ENCODE measurements at places on chromosomes 4 and X.

DNA sequence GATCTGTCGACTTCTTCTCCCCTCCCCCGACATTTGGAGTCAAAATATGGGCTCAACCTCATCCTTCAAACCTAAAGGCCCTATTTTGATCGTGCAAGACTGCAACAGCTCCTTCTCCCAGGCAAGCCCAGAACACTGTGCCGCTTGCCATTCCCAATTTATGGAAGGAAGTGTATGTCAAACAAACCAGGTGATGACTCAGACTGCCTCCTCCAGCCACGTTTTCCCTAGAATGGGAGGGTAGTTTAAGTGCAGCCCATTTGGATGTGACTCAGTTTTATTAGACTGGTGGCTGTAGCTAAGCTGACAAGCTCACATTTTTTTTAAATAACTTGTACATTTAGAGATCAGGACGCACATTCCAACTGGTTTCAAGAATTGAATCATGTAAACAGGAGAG is 570.4 kb upstream of the DIPK2B start:
- DNase-seq: no peak

- DNase-seq: no peak
Observed at GRCh38 chrX:34401411-34401810, 255.7 kb downstream of the TMEM47 start.

- no peak for DNase-seq
Observed at GRCh38 chr4:187485676-187486075, 509.9 kb upstream of the ZFP42 start.

GRCh38 chr4:39126256-39127095 is 55.9 kb upstream of the WDR19 start:
- no peak for DNase-seq

DNA sequence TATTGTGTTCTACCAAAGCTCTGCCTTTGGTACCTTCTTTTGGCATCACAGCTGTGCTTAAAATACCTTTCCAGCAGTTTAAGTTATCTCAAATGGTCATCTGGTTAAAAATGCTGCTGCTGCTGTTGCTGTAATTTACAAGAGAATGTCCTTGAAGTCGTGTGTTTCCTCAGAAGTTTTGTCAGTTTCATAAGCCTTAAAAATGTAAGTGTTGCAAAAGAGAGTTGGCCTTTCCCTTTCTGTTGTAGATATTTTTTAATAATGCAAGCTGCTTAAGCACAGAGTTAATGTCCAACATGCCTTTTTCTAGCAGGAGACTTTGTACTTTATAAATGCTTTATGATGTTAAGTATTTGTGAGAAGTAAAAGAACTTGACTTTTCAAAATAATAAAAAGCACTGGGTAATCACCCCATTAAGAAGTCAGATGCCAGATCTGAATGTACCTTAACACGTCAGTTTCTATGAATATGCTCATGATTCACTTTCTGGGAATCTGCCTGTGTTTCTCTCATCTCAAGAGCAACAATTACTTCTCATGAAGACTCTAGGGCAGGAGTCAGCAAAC is 35.3 kb upstream of the TENM3 start:
- no peak for DNase-seq

DNA sequence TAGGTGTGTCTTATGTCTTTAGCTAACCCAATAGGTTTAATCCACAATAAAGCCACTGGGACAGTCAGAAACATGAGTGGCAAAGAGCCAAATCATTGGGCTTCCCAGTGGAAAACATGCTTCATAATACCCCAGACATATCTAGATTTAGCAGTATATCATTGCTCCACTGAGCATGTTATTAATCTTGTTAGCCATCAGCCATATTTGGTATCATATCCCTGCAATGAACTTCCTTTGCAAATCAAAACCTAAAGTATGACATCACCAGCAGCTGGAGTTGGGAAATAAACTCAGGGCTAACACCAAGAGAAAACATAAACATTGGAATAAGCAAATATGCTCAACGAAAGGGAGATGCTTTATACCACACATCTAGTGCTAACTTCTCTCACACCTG is 280.8 kb upstream of the NOCT start:
- DNase-seq: no peak

DNA sequence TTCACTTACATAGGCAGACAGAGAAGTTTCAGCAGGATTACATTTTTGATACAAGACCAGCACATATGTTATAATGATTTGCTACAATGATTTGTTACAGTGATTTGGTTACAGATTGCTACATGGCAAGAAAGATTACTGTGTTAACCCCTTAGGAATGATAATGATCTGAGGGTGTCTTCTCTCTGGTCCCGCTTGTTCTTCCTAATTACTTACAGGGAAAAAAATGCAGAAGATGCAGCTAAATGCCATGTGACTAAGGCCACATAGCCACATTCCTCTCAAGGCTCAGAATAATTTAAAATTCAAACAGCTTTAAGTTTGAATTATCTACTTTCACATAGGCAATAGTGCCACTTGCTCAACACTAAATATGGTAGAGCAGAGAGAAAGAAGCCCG is 9.7 kb upstream of the LAP3 start:
- no peak for DNase-seq

GRCh38 chrX:138859421-138859820 is 147.9 kb upstream of the FGF13 start:
- DNase-seq: no peak

DNA sequence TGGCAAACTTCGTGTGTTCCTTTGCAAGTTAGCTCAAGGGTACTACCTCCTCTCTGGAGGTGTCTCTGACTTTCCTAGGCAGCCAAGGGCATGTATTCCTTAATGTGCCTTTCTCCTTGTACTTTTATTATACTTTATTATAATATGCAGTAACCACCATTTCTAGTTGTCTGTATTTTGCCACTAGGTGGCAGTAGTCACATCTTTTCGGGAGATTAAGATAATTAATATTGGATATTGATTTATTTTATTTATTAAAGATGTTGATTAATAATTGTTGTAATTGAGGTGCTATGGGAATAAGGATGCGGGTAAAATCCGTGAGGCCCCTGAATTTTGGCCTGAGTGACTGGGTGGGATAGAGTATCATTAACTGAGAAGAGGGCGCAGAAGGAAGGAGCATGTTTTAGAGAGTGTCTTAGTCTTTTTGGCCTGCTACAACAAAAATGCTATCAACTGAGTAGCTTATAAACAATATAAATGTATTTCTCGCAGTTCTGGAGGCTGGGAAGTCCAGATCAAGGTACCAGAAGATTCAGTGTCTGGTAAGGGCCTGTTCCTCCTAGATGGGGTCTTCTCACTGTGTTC is 153.3 kb downstream of the TMEM164 start:
- DNase-seq: no peak

DNA sequence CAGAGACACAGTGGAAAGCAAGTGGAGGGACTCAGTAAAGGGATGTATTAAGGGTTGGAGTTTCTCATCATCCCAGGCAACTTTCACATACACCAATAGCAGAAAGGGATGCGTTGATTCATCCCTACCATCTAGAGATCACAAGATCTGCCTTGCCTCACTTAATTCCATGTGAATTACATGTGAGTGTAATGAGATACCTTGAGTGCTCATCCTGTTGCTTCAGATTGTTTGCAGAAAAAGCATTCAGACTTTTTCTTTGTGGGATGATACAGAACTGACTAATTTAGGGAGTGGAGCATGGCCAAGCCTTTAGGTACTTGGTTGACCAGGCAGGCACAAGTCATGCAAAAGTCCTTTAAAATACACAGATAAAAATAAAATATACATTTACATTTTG is 124.8 kb upstream of the SLIT2 start:
- DNase-seq: no peak

- peak; percentile 68 for DNase-seq
Observed at GRCh38 chrX:102651242-102652011, at the start of gene GPRASP1. TSS of gene GPRASP1 (plus strand) at chrX:102651483. CDS start at chrX:102653914, 2,431 bp downstream.

- DNase-seq: no peak
Observed at GRCh38 chr4:169258141-169258540, 12.6 kb downstream of the SH3RF1 start.

- no peak for DNase-seq
Observed at GRCh38 chrX:70969635-70970481, 39.0 kb upstream of the SLC7A3 start.

DNA sequence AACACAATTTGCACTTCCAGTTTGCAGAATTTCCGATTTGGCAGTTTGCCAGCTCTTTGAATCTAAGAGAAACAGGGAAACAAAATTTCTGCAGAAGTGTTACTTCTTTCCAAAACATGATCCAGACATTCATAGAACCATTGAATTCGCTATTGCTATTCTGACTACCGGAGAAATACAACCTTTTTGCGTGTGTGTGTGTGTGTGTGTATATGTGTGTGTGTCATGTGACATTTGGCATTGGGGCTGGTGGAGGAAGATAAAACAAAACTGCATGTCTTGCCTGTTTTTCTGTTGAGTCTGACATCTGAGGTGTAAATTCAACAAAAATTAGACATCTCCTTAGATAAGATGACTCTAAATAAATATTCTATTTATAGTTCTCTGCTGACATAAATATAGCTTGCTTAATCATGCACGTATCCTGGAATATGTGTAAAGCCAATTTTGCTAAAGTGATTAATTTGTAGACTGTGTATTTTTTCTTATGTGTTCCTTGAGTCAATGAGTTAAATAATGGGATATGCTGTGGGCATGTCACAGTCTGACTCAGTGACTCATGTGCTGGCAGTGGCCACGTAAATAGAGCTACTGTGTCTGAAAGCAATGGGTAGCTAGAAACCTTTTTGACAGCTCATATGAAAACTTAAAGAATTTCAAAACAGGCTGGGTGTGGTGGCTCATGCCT is 98.9 kb downstream of the HPGD start:
- DNase-seq: no peak

DNA sequence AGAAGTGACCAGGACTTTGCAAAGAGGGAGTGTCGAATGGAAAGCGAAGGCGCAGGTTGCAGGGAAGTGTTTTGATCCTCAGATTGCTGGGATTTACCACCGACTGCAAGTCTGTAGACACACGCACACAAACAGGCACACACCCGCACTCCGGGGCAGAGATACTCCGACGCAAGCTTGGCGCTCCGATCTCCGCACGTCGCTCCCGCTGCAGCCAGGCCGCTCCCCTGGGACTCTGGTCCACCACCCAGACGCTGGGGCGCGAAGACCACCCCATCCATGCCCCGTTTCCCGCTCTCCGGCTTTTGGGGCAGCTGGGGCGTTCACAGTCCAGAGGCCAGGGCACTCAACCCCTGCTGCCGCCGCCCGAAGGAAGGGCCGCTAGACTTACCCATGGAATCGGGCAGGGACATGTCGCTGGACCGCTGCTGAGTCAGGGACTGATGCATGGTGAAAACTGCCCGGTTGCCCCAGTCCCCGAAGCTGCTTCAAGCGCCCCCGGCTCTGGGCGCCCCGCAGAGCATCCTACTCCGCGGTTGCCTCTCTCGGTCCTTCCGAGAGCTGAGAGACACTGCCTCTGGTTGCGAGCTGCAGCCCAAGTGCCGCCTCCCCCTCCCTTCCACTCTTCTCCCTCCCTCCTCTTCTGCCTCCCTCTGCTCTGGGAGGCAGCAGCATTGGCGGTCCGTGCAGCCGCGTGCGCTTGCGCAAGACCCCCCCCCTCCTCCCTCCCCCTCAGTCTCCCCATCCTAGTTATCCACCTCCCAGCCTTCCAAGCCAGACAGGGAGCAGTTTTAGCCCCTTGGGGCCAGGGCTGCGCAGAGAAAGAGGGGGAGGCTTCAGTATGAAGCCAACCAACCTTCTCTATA is at the start of gene TMEM255A:
Gene TMEM255A (minus strand): TSS at position 601 of the 866 bp plus-strand sequence. CDS start 152 bp downstream, at position 449.
- no peak for DNase-seq

DNA sequence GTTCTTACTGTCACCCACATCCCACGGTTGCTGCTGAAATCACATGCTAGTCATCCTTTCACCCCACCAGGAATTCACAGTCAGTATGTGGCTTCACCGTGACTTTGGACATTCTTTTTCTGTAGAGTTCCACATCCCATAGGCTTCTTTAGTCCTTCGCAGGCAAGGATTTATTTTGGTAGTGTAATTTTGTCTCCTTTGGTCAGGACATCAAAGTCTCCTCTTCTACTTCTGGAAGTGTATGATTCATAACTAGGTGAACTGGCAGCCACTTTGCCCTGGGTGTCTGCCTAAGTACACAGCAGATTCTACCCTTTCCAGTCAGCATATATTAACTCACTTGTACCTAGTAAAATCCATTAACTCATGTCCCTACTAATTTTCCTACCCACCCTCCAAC is 38.3 kb upstream of the MMAA start:
- no peak for DNase-seq

DNA sequence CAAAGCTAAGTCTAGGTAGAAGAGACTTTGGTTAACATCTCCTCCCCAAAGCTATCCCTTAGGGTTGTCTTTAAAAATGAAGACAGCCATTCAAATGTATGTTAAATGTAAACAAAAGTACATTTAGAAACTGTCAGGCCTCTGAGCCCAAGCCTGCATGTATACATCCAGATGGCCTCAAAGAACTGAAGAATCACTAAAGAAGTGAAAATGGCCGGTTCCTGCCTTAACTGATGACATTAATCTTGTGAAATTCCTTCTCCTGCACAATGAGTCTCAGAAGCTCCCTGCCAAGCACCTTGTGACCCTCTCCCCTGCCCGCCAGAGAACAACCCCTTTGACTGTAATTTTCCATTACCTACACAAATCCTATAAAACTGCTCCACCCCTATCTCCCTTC is 377.9 kb downstream of the FAM133A start:
- no peak for DNase-seq

- no peak for DNase-seq
Observed at GRCh38 chrX:40154853-40155588, 57.3 kb upstream of the BCOR start.

DNA sequence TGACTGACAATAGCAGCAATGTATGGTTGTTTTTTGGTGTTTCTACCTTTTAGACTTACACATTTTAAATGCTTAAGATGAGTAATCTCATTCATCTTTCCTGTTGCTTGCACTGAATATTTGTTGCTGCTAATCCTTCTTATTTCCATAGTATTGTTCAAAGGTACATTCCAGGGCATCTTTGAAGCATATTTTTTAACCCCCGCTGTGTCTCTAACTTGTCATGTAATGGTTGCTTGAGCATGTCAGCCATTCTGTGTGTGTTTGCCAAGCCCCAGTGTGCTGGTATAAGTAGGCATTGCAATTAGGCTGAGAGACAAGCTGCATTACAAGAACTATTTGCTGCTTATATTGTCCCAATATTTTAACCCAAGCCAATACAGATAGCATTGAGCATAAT is 87.9 kb downstream of the IL1RAPL1 start:
- no peak for DNase-seq

DNA sequence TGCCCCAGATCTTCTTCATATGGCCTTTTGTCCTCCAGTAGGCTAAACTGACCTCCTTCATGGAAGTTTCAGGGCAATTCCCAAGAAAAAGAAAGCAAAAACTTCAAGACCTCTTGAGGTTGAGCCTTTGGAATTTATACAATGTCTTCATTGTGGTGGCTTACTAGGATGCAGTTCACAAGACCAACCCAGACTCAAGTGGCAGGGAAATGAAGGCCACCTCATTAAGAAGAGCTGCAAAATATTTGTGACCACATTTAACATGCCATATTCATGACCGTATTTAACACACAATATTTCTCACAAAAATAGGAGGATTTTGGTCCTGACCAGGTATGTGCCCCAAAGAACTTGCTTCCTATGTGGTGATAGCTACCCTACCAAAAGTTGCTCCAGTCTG is 605.5 kb upstream of the PITX2 start:
- DNase-seq: no peak

GRCh38 chr4:68907788-68908700 is 43.6 kb downstream of the UGT2A3 start:
- DNase-seq: no peak
